Hematopoietic multipotent progenitor cell treated with erythropoietin and hydrocortisone succinate and interleukin-3 and kit ligand, for 15 days (in vitro differentiated cells): ENCODE measurements at places on chromosomes 3 and 15.
A peak's percentile ranks its signal among the peaks of the same experiment; 100 is the strongest.

- peak; percentile 10 for DNase-seq
Measured at GRCh38 chr3:171811295-171811912, 1.1 kb upstream of the PLD1 start.

- DNase-seq: no peak
Measured at GRCh38 chr15:48426044-48426443, 94.8 kb downstream of the DUT start.

DNA sequence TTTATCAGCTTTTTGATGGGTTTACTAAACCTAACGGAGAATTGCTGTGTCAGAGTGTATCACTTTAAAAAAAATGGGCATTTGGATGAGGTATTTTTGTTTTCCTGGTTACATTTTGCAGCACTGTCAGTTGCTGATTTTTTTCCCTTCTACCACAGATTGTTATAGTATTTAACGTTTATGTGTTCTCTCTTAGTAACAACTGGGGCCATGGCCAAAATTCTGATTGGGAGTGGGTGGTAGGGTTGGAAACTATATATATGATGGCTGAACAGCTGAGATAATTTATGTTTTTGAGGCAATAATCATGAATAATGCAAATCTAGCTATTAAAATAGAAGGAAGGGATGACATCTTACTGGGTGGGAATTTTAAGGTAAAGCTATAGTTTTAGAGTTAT lies 229.4 kb upstream of the SUCLG2 start:
- DNase-seq: no peak

- DNase-seq: peak; percentile 29
Measured at GRCh38 chr3:126355777-126356372, 1.3 kb downstream of the KLF15 start.

GRCh38 chr3:170465955-170466354 lies 47.3 kb downstream of the CLDN11 start:
- no peak for DNase-seq

GRCh38 chr3:53044371-53044710 lies 1.5 kb downstream of the SFMBT1 start:
- DNase-seq: no peak

DNA sequence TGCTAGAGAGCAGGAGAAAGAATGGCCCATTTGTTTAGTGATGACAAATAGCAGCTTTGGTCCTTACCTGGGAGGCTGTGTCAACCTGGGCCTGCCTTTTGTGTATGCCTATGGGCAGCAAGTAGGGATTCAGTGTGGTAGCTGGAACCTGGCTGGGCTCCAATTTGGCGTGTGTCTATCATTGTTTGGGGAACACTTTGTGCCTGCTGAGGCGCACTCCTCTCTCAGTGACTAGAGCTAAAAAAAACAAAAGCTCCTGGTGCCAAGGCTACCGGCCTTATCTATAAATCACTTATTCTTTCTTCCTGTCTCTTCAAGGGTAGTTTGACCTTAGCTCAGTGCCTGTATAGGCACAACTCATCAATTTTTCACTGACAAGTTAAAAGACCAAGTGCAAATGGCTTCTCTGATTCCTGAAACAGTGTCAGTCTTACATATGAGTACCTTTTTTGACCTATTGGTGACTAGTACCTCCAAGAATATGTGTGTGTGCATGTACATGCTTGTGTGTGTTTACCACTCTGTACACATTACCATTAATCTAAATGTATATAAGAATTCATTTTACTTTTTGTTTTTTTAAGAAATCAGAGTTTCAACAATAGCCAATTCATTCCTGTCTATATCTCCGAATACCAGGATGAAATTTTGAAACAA lies 54.6 kb downstream of the GMNC start:
- no peak for DNase-seq
